ENCODE measurements at places on chromosomes 5 and 9.

- no peaks in the 10 kb centered on the region for H3K4me1 ChIP-seq
- no peaks in the 10 kb centered on the region for H3K27me3 ChIP-seq
- H3K4me3 ChIP-seq: no peak overlapping the region
- peaks cover 6% of the 10 kb centered on the region for H3K36me3 ChIP-seq
- DNase-seq: no peak
Observed at GRCh38 chr5:6359555-6360322, 18.6 kb downstream of the MED10 start.

- peaks cover 95% of the 10 kb centered on the region for H3K27me3 ChIP-seq
- no peak overlapping the region for H3K27ac ChIP-seq
- no peaks in the 10 kb centered on the region for H3K36me3 ChIP-seq
Observed at GRCh38 chr5:173238312-173239232, 3.6 kb upstream of the NKX2-5 start.

- peak overlapping the region; percentile 54 for H3K4me3 ChIP-seq
- peak; percentile 54 for DNase-seq
- H3K27me3 ChIP-seq: peaks cover 19% of the 10 kb centered on the region
- peaks cover 22% of the 10 kb centered on the region for H3K4me1 ChIP-seq
- H3K36me3 ChIP-seq: peaks cover 21% of the 10 kb centered on the region
Observed at GRCh38 chr5:177495243-177496060, 2.0 kb downstream of the PDLIM7 start.

- H3K36me3 ChIP-seq: no peaks in the 10 kb centered on the region
- H3K27me3 ChIP-seq: no peaks in the 10 kb centered on the region
- no peak overlapping the region for H3K27ac ChIP-seq
- DNase-seq: no peak
Observed at GRCh38 chr9:101176384-101176783, 147.9 kb downstream of the PLPPR1 start.

DNA sequence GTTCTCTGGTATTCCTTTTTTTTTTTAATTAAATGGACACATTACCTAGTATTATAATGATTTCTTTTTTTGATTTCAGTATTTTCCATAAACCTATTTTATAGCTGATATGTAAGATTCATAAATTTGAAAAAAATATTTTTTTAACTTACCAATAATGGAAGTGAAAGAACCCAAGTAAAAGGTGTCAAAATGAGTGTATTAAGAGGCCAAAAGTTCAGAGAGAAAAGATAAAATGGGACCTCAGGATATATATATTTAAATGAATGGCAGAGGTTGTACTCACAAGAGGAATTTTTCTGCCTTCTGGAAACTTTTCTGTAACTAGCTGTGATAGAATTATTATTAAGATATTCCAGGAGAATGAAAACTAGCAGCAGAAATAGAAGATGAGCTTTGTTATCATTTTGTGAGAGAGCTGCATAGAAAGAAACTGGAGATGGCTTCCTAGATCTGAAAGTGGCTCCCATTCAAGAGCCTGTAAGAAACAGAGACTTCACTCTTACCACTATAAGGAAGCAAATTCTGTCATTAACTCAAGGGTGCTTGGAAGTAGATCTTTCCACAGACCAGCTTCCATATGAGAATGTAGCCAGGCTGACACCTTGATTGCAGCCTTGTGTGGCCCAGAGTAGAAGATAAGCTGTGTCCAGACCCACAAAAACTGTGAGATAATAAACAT, 91.7 kb downstream of the MRPS30 start:
- DNase-seq: no peak
- H3K4me1 ChIP-seq: no peaks in the 10 kb centered on the region
- H3K4me3 ChIP-seq: no peak overlapping the region
- no peak overlapping the region for H3K27ac ChIP-seq
- H3K27me3 ChIP-seq: no peaks in the 10 kb centered on the region

- peaks cover 11% of the 10 kb centered on the region for H3K4me1 ChIP-seq
- no peaks in the 10 kb centered on the region for H3K27me3 ChIP-seq
- peak overlapping the region; percentile 80 for H3K4me3 ChIP-seq
- peak overlapping the region; percentile 27 for H3K27ac ChIP-seq
Observed at GRCh38 chr9:131530546-131530919, 530 bp downstream of the UCK1 start.

- no peak overlapping the region for H3K4me3 ChIP-seq
- no peaks in the 10 kb centered on the region for H3K27me3 ChIP-seq
- peaks cover 3% of the 10 kb centered on the region for H3K36me3 ChIP-seq
- no peak for DNase-seq
Observed at GRCh38 chr9:87554171-87554910, 56.7 kb downstream of the DAPK1 start.

DNA sequence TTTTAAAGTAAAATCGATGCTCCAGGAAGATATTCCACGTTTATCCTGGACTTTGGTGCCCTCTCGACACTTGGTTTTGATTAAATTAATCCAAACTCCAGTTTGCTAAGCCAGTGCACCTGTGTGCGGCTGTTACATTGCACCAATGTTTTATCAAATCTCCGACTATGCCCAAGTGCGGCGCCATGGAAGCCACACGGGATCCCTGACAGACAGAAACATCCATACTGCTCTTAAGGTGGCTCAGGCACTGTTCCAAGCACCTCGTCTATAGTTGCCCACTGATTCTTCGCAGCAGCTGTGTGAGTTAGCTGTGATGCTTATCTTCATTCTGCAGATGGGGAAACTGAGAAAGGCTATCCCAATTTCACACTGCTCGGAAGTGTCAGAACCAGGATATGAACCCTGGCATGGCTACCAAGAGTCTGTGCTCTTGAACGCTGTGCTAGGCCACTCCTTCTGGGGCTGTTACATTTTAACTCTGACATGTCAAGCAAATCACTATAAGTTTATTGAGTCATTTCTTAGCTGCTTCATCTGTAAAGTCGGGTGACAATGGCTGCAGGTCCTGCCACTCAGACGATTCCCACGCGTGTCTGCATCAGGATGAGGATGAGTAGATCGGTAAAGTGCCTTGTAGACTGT, 113.0 kb downstream of the ADAMTS2 start:
- no peak overlapping the region for H3K27ac ChIP-seq
- no peaks in the 10 kb centered on the region for H3K4me1 ChIP-seq
- no peaks in the 10 kb centered on the region for H3K36me3 ChIP-seq
- H3K27me3 ChIP-seq: no peaks in the 10 kb centered on the region

GRCh38 chr5:144433140-144433822, 262.6 kb downstream of the KCTD16 start:
- DNase-seq: no peak
- no peak overlapping the region for H3K4me3 ChIP-seq
- no peak overlapping the region for H3K27ac ChIP-seq
- H3K27me3 ChIP-seq: no peaks in the 10 kb centered on the region
- H3K4me1 ChIP-seq: no peaks in the 10 kb centered on the region
- no peaks in the 10 kb centered on the region for H3K36me3 ChIP-seq

DNA sequence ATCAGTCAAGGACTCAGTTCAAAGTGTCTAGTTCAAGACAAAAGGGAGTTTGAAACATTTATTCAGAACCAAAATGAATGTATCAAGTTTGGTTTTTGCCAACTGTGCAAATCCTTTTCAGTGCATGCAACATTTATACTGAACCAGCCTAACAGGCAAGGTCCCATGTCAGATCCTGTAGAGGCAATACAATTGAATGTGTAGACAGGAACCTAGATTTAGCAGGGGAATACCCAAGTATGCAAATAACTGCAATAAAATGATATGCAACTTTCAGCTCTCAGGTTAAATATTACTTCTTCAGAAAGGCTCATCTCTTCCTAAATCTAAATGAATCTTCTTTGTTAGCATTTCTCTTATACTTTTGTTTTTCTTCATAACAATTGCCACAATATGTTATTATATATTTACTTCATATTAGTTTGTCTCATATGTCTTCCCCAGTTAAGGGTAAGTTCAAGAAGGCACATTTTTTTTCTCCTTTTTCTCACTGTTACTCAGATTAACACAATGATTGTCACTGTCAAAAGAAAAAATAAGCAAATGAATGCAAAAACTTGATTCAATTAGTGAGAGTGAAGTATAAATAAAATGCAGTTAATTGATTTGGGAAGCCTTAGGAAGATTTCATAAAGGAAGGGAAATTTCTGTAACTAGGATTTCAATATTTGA, 163.9 kb upstream of the RASA1 start:
- H3K36me3 ChIP-seq: no peaks in the 10 kb centered on the region
- H3K27me3 ChIP-seq: no peaks in the 10 kb centered on the region
- no peak overlapping the region for H3K4me3 ChIP-seq
- H3K27ac ChIP-seq: no peak overlapping the region
- peak; percentile 19 for DNase-seq

GRCh38 chr9:87063871-87064270, 116.6 kb upstream of the GAS1 start:
- H3K27ac ChIP-seq: no peak overlapping the region
- H3K4me1 ChIP-seq: no peaks in the 10 kb centered on the region
- no peaks in the 10 kb centered on the region for H3K27me3 ChIP-seq
- DNase-seq: no peak

DNA sequence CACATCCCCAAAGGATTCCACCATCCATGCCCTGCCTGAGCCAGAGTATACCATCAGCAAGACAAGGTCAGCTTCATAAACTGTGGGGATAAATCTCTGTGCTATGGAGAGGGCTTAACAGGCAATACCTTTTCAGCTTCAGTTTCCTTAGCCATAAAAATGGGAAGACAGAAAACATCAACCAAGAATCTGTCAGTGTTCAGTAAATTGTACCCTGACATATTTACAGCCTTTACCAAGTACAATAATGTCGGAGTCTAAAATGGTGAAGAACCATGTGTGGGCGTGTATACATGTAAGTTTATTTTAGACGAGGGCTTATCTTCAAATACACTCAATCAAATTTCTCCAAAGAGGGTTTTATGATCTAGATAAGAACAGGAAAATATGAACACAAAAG, 94.7 kb downstream of the ELAVL2 start:
- no peak overlapping the region for H3K4me3 ChIP-seq
- no peak overlapping the region for H3K27ac ChIP-seq
- no peak for DNase-seq
- no peaks in the 10 kb centered on the region for H3K4me1 ChIP-seq
- H3K27me3 ChIP-seq: no peaks in the 10 kb centered on the region

- H3K4me1 ChIP-seq: no peaks in the 10 kb centered on the region
- H3K4me3 ChIP-seq: no peak overlapping the region
- no peak overlapping the region for H3K27ac ChIP-seq
- no peaks in the 10 kb centered on the region for H3K27me3 ChIP-seq
Observed at GRCh38 chr9:20940447-20941173, 90.8 kb downstream of the HACD4 start.

DNA sequence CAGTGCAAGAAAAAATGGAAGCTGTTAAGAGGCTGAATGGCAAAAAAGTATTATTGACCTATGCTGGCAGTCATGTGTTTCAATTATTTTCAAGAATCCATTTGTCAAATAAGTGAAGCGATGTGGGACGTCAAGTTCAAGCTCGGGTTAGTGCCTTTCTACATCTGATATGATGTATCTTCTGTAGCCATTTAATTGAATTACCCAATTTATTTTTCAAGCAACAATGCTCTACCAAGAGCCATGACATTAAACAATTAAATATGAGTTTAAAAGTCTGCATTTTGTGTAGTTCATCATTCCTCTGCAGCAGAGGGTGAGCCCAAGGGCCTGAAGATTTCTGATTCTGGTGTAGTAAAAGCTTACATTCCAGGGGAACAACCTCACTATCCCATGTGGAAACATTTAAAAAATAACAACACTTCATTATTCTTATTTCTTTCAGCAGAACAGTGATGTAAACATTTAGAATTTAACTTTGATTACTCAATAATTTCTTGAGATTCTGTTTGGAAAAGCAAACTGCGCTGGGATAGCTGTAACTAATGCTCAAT, 619.7 kb upstream of the ARRDC3 start:
- H3K27me3 ChIP-seq: no peaks in the 10 kb centered on the region

DNA sequence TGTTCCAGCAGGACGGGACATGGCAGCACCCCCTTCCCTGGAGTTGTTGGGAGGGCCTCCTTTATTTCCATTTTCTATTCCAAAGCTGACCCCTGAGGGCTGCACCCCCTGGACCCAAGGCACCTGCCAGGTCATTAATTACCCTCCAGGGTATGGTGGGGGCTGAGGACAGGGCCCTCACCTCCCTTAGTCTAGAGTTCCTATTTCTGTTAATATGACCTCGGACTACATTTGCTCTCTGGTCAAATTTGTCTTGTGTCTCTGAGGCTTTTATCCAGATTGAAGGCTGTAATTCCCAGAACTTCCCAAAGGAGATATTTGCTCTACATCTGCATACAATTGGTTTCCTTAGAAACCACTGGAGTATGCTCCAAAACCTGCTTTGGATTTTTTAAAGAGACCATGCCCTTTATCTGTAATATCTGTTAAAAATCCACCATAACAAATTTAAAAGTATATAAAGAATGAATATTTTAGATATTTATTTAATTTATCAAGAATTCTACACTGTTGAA, 16.8 kb downstream of the PHF2 start:
- peaks cover 33% of the 10 kb centered on the region for H3K4me1 ChIP-seq
- H3K27me3 ChIP-seq: no peaks in the 10 kb centered on the region
- H3K27ac ChIP-seq: no peak overlapping the region
- no peaks in the 10 kb centered on the region for H3K36me3 ChIP-seq
- DNase-seq: no peak

- no peaks in the 10 kb centered on the region for H3K27me3 ChIP-seq
- no peaks in the 10 kb centered on the region for H3K4me1 ChIP-seq
- no peak overlapping the region for H3K27ac ChIP-seq
- H3K4me3 ChIP-seq: no peak overlapping the region
- H3K36me3 ChIP-seq: no peaks in the 10 kb centered on the region
- no peak for DNase-seq
Observed at GRCh38 chr5:65248896-65249295, 232.8 kb downstream of the ADAMTS6 start.

DNA sequence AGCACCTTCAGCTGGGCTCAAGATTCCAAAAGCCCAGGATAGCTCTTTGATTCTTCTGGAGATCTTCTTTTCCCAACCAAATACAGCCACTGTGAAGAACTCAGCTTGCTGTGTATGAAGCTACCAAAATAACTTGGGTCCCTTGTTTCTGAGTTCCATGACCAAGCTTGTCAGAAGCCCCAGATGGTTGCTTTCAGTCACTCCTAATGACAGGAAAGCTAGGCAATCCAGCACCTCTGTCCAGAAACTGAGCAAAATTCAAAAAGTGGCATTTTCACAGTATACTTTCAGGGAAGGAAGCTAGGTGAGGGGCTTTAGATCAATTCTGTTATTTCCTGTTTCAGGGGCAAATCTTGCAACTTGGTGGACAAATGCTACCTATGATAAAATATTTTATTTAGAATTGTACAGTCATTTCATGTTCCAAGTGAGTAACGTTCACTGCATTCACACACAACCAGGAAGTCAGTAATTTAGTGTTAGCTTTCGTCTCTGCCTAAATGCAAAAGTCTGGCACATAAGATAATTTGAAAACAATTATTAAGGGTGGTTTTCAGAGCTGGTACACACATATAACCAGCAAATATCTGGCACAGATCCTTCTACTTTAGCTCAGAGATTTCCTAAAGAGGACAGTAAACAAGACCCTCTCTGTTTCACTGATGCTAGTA, 330.1 kb downstream of the GLIS3 start:
- no peaks in the 10 kb centered on the region for H3K27me3 ChIP-seq
- no peak overlapping the region for H3K27ac ChIP-seq
- no peak for DNase-seq
- H3K4me1 ChIP-seq: no peaks in the 10 kb centered on the region
- H3K4me3 ChIP-seq: no peak overlapping the region
